ENCODE measurements at places on chromosomes 13 and 19. TPM values are rescaled to one million over a fixed set of nuclear protein-coding genes. Genes with fewer than 3 reads are reported as not detected.

GRCh38 chr13:60118696-60119400 lies 44.9 kb downstream of the DIAPH3 start:
- no peak for DNase-seq

ZNF302 gene
- total RNA-seq = 27.4 TPM

GRCh38 chr13:105737688-105738087 lies 797.8 kb downstream of the EFNB2 start:
- no peak for DNase-seq

GRCh38 chr19:4064149-4064495 lies 2.6 kb downstream of the ZBTB7A start:
- DNase-seq = no peak

GRCh38 chr19:3346677-3347353 lies 19.6 kb upstream of the NFIC start:
- DNase-seq = peak; percentile 35
